ENCODE measurements at places on chromosomes 6 and 20. TPM values are rescaled to one million over a fixed set of nuclear protein-coding genes. Genes with fewer than 3 reads are reported as not detected.

The SYCP2 gene
- 5.4 TPM for total RNA-seq

The BPHL gene
- total RNA-seq: 19.8 TPM

The NDUFAF5 gene
- total RNA-seq: 36.1 TPM

The GPR63 gene
- 5.6 TPM for total RNA-seq

The ISM1 gene
- total RNA-seq: 0.99 TPM

The HLA-DMB gene
- total RNA-seq: 4.9 TPM

The KCNK16 gene
- total RNA-seq: not detected

The FBXO5 gene
- total RNA-seq: 15.3 TPM

The CPNE5 gene
- 10.8 TPM for total RNA-seq

The SLC17A1 gene
- not detected for total RNA-seq

The OPRM1 gene
- total RNA-seq: 1.4 TPM

The BTBD3 gene
- 134 TPM for total RNA-seq

The RGS17 gene
- 17.1 TPM for total RNA-seq

The PRR18 gene
- total RNA-seq: 0.22 TPM

The DAAM2 gene
- 28.1 TPM for total RNA-seq

The GLP1R gene
- total RNA-seq: 0.88 TPM

The GFRAL gene
- total RNA-seq: not detected

The MEP1A gene
- not detected for total RNA-seq

The THBS2 gene
- 132 TPM for total RNA-seq

The CALHM4 gene
- total RNA-seq: not detected

Measured in camera-type eye (tissue), 1 donor.